ENCODE measurements at places on chromosomes 5 and 9. TPM values are rescaled to one million over a fixed set of nuclear protein-coding genes. Genes with fewer than 3 reads are reported as not detected.

DNA sequence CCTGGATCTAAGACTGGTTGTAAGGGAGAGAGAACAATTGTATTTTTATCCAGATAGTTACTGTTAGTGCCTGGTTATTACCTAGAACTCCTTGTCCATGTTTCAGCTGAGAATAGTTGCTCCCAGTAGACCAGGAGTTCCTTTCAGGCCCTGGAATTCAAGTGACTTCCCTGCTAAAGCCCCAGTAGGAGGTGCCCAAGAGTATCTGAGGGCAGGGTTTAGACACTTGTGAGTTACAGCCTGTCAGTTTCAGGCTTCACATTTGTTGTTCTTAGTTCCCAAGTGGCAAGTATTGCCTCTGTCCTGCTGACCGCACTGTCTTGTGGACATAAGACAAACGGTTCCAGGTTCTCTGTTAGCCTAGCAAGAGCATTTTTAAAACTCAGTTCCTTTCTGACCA lies 743.9 kb upstream of the SEMA6A start:
- DNase-seq, result peak; percentile 2

- DNase-seq, result no peak
These were observed 101.8 kb downstream of the TLE4 start for GRCh38 chr9:79673614-79674013.

DNA sequence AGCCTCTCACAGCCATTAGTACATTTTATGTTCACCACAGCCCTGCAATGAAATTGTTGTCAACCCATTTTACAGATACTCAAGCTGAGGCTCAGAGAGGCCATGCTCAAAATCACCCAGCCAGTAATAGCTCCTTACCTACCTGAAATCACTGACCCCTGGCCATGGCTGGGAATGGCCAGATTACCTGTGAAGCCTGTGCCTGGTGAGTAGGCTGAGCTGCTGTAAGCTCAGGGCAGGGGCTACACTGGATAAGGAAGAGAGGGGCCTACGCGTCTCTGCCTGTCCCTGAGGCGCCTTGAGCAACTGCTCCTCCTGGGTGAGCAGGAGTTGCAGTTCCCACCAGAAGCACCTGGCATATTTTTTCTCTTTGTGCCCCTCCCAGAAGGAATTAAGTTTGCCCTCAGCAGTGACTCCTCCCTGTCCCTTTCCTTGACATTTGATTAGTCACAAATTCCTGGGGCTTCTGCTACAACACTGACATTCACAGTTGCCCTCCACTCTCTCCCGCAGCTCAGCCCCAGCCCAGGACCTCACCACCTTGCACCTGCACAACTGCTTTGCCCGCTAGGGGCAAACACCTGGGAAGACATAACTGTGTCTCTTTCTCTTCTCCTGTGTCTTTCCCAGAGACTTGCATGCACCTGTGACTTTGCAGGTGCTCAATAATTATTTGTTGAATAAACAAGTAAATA lies 5.7 kb downstream of the CLTB start:
- no peak for DNase-seq

GRCh38 chr9:114723931-114724330 lies 41.9 kb upstream of the TEX48 start:
- no peak for DNase-seq

DNA sequence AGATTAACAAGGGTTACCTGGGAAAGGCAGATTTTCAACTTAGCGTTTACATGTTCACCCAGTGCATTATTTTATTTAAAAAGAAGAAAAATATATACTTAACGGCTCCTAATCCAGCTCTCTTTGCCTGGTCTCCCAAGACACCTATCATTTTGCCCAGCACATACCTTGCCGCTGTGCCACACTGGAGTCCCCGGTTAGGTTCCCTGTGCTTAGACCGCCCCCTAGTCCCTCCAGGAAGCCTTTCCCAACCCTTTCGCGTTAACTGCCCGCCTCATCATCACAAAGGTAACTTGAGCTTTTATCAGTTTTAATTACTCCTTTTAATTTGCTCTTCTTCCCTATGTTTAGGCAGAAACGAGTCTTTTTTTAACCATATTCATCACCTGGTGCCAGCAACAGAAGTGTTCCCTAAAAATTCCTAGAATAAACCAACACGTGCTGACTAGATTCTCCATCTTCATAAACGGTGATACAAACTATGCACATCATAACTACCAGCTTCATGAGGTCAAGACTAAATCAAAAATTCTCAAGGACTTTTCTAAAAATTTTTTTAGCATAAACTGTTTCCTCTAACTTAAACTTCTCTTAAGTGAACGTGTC lies 19.7 kb downstream of the DNAJA1 start:
- peak; percentile 20 for DNase-seq

DNA sequence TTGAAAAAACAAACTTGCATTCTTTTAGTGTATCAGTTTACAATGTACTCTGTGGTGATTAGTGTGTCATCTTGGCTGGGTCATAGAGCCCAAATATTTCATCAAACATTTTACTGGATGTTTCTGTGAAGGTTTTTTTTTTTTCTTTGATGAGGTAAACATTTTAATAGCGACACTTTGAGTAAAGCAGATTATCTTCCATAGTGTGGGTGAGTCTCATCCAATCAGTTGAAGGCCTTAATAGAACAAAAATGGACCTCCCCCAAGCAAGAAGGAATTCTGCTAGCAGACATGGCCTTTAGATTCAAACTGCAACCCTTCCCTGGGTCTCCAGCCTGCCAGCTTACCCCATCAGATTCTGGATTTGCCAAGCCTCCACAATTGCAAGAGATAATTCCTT lies 72.5 kb downstream of the FSTL4 start:
- DNase-seq, result no peak

Gene STPG3
- not detected for polyA plus RNA-seq

Gene PCDHGB4
- polyA plus RNA-seq, result 2.6 TPM

Measured in hindlimb muscle (tissue), 1 donor.